SHP77 (cell line): ENCODE measurements at places on chromosomes 16 and 17.

GRCh38 chr16:67766291-67766690 lies 40.1 kb downstream of the RANBP10 start:
- DNase-seq: no peak

DNA sequence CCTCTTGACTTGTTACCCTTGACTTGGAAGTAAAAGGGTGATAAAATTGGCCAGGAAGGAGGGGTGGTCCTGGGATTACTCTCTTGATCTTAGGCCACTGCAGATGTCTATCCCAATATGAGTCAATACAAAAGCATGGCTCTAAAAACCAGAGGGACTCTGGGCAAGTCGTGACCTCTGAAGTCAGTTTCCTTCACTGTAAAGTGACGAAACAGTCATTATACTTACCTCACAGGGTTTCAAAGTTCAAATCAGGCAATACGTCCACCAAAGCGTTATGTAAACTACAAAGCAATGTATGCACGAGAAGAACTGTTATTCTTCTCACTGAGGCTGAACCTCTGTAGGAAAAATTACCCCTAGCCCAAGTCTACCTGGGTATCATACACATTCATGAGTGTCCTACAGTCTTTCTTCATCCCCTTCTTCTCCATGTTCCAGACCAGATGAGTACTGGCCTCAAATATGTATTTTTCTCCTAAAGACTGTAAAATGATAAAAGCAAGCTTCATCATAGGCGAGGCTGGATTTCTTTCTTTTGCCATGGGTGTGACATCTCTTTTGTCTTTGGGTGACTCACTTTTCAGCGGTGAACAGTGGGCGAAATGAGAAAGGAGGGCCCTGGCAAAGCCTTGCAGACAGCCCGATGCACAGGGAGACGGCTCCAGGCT lies 34.5 kb upstream of the CLEC18B start:
- no peak for DNase-seq

- no peak for DNase-seq
These were observed 89.5 kb downstream of the WSCD1 start for GRCh38 chr17:6159541-6160231.

GRCh38 chr17:45703348-45703747 lies 80.8 kb upstream of the CRHR1 start:
- DNase-seq: no peak

DNA sequence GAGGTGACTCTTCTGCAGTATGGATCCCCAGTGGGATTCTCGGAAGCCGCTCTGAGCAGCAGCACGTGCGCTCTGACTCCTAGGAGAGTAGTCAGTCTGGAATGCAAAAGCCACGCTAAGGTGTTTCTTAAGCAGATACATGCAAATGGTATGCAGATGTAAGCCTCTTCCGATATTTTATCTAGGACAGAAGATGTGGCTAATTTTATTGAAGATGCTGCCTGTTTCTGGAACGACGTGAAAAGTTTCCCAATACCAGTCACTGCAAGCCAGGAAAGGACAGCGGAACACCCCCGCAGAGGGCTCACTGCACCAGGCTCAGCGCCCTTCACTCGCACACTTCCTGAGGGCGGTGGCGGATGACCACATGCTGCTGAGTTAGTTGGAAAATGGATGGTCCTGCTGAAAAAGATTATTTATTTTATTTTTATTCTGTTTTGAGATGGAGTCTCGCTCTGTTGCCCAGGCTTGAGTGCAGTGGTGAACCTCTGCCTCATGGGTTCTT lies 10.1 kb downstream of the FADS6 start:
- DNase-seq: no peak

GRCh38 chr17:18259621-18260331 lies 686 bp upstream of the MIEF2 start:
- DNase-seq: no peak

- no peak for DNase-seq
These were observed 608.1 kb downstream of the TOX3 start for GRCh38 chr16:51938861-51939260.

DNA sequence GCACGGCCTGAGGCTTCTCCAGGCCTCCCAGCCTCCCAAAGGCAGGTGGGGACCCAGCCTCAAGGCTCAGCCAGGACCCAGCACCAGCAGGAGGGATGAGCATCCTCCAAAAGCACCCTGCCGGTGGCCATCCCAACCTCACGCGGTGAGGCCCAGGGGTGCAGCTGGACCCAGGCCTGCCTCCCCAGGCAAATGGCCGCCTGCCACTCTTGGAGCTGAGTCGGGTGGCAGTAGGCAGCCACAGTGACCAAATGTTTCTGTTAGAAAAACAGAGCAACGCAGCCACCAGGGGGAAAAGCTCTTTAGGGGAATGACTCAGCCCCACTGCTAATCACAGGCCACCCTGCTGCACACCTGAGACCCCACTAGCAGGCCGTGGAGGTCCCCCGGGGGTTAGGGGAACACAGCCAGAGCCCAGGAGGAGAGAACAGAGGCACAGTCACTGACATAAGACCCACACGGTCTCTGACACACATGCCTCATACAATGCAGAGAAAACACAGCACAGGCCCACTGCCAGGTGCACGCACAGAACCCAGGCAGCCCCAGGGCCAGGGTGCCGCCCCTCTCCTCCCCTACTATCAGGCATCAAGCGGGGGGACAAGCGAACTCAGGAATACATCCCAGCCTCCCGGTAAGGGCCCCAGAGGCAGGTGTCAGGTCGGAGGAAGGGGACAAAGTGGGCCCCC lies 12.4 kb downstream of the BCAR1 start:
- DNase-seq: no peak

DNA sequence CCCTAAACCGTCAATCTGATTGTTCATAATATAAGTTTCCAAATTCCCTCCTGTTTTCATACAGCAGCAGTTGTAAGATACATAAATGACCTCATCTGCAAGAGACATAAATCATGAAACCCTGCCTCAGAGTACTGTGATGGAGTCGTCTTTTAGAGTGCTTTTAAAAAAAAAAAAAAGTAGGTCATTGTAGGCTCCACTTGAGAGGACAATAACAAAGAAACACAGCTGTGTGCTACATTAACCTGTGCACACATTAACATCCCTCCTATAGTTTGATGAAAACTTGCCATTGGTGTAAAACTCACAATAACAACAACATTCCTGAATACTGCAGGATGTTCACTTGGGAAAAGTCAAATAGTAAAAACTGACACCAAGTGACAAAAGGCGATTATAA lies 56.5 kb downstream of the XPO6 start:
- peak; percentile 67 for DNase-seq

GRCh38 chr17:61376931-61377838 lies 22.5 kb upstream of the TBX2 start:
- DNase-seq: no peak

DNA sequence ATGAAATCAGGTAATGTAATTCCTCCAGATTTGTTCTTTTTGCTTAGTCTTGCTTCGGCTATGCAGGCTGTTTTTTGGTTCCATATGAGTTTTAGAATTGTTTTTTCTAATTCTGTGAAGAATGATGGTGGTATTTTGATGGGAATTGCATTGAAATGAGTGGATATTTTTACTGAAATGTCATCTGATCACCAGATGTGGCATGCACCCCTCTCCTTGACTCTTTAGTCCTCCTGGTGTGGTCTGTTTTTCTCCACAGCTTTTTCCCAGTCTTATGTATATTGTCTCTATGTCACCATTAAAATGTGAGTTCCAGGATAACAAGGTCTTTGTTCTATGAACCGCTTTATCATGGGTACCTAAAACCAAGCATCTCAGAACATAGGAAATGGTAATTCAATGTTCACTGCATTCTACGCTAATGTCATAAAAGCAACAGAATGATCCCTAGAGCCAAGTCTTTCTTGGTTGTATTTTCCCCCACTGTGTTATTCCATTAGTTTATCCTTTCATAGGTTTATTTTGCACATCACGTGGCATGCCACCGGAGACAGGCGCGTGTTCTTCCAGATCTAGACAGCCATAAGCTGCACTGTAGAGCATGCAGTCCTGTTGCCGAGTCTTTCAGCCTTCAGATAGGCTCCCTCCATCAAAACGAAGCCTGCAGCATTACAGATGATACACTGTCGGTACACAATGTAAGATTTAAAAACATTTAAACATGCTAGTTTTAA lies 172.5 kb downstream of the RPTOR start:
- DNase-seq: no peak

DNA sequence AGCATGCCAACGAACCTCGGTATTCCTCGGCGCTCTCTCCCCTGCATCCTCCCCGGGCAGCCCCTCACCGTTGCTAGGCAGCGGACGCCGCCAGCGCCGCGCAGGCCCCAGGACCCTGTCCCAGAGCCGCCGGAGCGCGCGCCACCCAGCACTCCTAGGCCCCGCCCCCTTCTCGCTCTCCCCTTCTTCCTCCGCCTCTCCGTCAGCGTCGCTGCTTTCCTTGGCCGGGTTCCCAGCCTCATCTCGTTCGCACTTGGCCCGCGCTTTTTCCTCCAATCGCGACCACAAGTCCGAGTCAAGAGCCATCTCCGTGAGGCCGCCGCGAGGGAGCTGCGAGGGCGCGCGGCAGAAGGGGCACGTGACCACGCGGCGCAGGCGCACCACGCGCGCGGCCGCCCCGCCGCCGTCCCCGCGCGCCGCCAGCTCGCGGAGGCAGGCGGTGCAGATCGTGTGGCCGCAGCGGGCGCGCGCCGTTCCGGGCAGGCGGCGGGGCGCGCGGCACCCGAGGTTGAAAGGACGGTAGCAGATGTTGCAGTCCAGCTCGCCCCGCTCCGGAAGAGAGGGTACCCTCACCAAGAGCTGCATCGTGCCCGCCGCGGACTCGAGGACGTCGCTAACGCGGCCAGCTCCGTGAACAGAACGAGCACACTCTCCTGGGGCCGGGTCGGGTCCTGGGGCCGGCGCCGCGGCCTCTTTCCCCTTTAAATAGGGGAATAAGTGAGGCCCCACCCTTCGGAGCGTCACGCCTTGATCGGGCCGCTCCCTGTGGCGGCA lies at the start of gene RNF227:
Gene RNF227 (minus strand): TSS at position 679 of the 774 bp plus-strand sequence. CDS start 94 bp downstream, at position 585.
- DNase-seq: peak; percentile 98
